ENCODE measurements at places on chromosomes 2 and 18.

- no peak for DNase-seq
These were observed 868.1 kb upstream of the CNTNAP5 start for GRCh38 chr2:123157016-123157415.

GRCh38 chr18:55517055-55517454 is 70.9 kb downstream of the TCF4 start:
- DNase-seq: no peak

- DNase-seq: no peak
These were observed 134.1 kb downstream of the KCNH7 start for GRCh38 chr2:162704496-162704895.

GRCh38 chr2:135561925-135562324 is 30.6 kb downstream of the R3HDM1 start:
- DNase-seq: no peak

- DNase-seq: no peak
These were observed 22.1 kb upstream of the ASB1 start for GRCh38 chr2:238404406-238405216.

- no peak for DNase-seq
These were observed 17.6 kb upstream of the USP14 start for GRCh38 chr18:140670-141266.

DNA sequence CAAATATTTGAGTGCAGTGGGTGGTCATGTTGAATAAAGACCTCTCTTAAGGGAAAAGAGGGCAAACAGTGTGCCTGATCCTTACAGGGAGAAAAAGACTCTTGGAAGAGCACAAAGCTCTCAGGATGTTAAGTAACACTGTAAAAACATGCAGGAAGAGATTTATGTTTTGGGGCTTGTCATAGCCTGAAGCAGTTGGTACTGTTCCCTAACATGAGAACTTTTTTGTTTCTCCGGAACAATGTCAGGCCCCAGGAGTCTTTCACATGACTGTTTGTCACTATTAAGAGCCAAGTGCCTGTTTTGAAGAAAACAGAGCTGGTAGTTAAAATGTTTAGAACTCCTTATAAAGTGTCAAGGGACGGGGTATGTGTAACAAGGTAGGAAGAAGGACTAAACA is 83.7 kb upstream of the B3GNT2 start:
- DNase-seq: peak; percentile 7

- no peak for DNase-seq
These were observed 102.5 kb downstream of the FMNL2 start for GRCh38 chr2:152437276-152438108.

DNA sequence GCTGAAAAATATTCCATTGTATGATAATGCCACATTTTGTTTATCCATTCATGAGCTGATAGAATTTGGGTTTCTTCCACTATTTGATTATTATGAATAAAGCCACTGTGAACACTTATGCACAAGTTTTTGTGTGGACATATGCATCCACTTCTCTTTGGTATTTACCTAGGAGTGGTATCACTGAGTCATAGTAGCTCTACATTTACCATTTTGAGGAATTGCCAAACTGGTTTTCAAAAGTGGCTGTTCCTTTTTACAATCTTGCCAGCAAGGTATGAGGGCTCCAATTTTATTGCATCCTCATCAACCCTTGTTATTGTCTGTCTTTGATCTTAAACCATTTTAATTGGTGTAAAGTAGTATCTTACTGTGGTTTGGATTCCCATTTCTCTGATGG is 13.3 kb upstream of the EHBP1 start:
- no peak for DNase-seq

- DNase-seq: no peak
These were observed 11.5 kb downstream of the NPC1 start for GRCh38 chr18:23574611-23575308.

All from tongue (tissue), 3 donors.